ENCODE measurements at places on chromosomes 12 and 14.

GRCh38 chr12:15851045-15851620 is 31.1 kb upstream of the STRAP start:
- DNase-seq = no peak

- no peak for DNase-seq
These were observed 94.4 kb downstream of the KCNK10 start for GRCh38 chr14:88228522-88229236.

DNA sequence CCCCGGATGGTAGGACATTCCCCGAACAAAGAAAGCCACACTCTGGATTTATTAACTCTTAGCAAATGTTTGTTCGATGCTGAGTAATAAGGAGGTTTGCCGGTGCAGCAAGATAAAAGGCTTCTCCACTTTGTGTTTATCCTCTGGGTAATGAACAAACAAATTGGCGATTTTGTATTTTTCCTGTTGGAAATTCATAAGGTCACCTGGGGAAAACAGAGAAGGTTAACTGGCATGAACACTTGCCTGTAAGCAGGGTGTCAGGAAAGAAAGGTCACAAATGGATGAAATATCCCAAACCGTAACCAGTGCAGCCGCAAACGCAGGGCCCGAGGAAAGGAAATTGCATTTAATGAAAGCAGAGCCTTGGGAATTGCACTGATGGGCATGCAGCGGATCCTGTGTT is 132.8 kb downstream of the RMST start:
- no peak for DNase-seq

DNA sequence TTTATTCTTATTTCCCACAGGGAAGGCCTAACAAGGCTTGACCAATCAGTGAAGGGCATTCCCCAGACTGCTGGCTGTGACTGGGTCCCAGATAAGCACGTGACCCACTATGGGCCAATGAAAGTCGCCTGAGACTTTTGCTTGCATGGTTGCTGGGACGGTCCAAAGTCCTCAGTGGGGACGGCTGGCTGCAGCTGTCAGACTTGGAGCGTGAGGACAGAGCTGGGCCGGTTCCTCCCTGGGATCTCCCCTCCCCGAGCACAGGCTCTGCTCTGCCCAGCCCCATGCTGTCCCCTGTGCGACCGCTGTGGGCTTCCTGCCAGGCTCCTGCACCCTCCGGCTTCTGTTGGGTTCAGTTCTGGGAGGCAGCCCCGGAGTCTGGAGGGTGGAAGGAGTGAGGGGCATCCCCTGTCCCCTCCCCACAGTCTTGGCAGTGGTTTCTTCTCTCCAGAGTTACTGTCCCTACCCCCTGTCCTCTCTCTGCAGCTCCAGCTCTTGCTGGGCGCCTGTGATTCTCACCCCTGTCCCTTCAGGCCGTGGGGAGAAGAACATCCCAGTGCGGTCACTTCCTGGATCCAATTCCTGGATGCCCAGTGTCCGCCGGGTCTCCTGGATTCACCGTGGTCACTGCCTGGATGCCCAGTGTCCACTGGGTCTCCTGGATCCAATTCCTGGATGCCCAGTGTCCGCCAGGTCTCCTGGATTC is 50.1 kb downstream of the GALNT9 start:
- DNase-seq = no peak

GRCh38 chr12:46660719-46661109 is 165.1 kb downstream of the SLC38A4 start:
- DNase-seq = no peak

GRCh38 chr12:116714175-116714574 is 23.7 kb downstream of the SPRING1 start:
- DNase-seq = no peak

DNA sequence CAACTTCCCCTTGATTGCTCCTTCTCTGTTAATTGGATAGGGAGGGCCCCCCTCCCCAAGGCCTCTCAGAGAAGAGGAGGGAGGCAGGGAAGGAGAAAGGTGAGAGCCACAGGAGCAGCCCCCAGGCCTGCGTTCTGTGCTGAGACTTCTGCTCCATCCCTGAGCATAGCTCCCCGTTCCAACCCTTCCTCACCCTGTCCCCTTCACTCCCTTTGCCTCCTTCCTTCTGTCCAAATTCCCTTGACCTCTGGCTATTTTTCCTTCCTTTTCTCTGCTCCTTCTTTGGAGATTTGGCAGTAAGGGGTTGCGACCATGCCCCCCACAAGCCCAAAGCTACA is 788 bp upstream of the ASIC1 start:
- no peak for DNase-seq

DNA sequence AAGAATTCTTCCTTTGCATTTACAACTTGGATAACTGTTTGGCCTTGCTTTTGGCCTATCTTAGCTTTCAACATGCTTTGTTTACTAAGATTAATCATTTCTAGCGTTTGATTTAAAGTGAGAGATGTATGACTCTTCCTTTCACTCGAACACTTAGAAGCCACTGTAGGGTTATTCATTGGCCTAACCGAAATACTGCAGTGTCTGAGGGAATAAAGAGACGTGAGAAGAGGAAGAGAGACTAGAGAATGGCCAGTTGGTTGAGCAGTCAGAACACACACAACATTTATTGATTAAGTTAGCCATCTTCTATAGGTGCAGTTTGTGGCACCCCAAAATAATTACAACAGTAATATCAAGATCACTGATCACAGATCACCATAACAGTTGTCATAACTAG is 62.3 kb upstream of the CCDC175 start:
- DNase-seq = no peak

- no peak for DNase-seq
These were observed 36.3 kb upstream of the PLXNC1 start for GRCh38 chr12:94112121-94112520.

- DNase-seq = no peak
These were observed 99.5 kb downstream of the SETD3 start for GRCh38 chr14:99380991-99381687.

- DNase-seq = no peak
These were observed 36.2 kb upstream of the TUBA1C start for GRCh38 chr12:49228653-49229052.

- no peak for DNase-seq
These were observed 95.5 kb upstream of the DCN start for GRCh38 chr12:91278126-91278525.

Measured in activated T-cell treated with anti-CD3 and anti-CD28 coated beads, Interleukin-2, amount 50 U/mL, for 48 hours (primary cell).